ENCODE measurements at places on chromosomes 5 and 9. TPM values are rescaled to one million over a fixed set of nuclear protein-coding genes. Genes with fewer than 3 reads are reported as not detected.

- no peak for DNase-seq
Measured at GRCh38 chr9:131517761-131518190, 13.3 kb downstream of the UCK1 start.

- DNase-seq, result no peak
Measured at GRCh38 chr5:28954074-28954473, 1915.7 kb upstream of the CDH9 start.

- no peak for DNase-seq
Measured at GRCh38 chr5:132224716-132225115, 2.9 kb downstream of the P4HA2 start.

Gene BTNL8
- not detected for total RNA-seq

Gene MYMK
- total RNA-seq, result not detected
